Ascending aorta (tissue), 2 donors: ENCODE measurements at places on chromosomes 2 and 18. TPM values are rescaled to one million over a fixed set of nuclear protein-coding genes. Genes with fewer than 3 reads are reported as not detected.
A peak's percentile ranks its signal among the peaks of the same experiment; 100 is the strongest.

SERPINB7 gene
- not detected for total RNA-seq

- H3K27ac ChIP-seq = no peak overlapping the region
- H3K4me3 ChIP-seq = no peak overlapping the region
- H3K4me1 ChIP-seq = no peaks in the 10 kb centered on the region
- no peak for DNase-seq
- no peaks in the 10 kb centered on the region for H3K27me3 ChIP-seq
These were observed 17.5 kb downstream of the AFG3L2 start for GRCh38 chr18:12359515-12359927.

- no peak for DNase-seq
- H3K4me3 ChIP-seq = no peak overlapping the region
- H3K36me3 ChIP-seq = no peaks in the 10 kb centered on the region
- peak overlapping the region; percentile 52 for H3K27ac ChIP-seq
These were observed 69.9 kb downstream of the RTTN start for GRCh38 chr18:70135604-70136003.

GRCh38 chr18:9810299-9810698, 75.5 kb upstream of the TXNDC2 start:
- peak overlapping the region; percentile 75 for H3K27ac ChIP-seq
- DNase-seq = no peak
- H3K27me3 ChIP-seq = no peaks in the 10 kb centered on the region
- H3K36me3 ChIP-seq = no peaks in the 10 kb centered on the region

DNA sequence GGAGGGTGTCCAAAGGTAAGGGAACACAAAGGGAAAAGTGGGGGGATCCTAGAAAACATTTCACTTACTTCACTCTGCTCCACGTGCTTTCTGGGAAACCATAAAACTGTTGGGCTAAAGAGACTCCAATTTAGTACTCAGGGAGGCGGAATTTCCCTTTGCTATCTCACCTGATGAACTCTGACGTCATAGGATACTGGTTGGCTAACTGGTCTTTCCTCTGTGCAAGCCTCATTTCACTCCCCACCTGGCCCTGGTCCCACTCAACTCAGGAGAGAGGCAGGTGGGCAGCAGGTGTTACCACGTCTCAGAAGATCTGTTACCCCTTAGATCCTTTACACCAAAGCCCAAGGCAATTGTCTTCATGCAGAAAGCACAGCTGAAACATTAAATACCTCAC, 51.8 kb upstream of the PMAIP1 start:
- DNase-seq = no peak
- H3K27ac ChIP-seq = no peak overlapping the region
- H3K27me3 ChIP-seq = no peaks in the 10 kb centered on the region
- no peak overlapping the region for H3K4me3 ChIP-seq

DNA sequence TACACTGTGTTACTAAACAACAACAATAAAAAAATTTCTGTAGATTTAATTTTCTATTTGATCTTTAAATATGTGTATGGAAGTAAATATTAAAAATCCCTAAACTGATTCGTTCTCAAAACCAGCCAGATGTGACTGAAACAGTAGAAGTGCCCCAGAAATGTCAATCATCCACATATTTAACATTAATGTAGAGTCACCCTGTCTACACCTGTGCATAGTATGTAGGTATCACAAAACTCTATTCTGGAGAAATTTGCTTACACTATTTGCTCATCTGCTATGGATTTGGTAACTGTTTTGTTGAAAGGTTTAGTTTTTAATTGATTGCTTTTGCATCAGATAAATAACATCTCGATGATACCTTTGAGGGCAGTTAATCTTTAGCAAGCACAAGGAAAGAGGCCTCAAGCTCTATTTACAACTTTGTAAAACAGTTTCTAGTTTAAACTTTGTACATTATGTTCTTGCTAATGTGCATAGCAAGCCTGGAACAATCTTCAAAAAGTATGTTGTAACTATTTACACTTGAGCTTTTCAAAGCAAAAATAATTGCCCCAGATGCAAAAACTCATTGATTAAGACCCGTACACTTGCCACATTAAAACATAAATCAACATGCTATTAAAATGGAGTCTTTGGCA, 76.8 kb downstream of the PPP1R1C start:
- no peaks in the 10 kb centered on the region for H3K27me3 ChIP-seq
- H3K27ac ChIP-seq = no peak overlapping the region
- H3K4me1 ChIP-seq = peaks cover 20% of the 10 kb centered on the region
